ENCODE measurements at places on chromosomes 2 and 18.

DNA sequence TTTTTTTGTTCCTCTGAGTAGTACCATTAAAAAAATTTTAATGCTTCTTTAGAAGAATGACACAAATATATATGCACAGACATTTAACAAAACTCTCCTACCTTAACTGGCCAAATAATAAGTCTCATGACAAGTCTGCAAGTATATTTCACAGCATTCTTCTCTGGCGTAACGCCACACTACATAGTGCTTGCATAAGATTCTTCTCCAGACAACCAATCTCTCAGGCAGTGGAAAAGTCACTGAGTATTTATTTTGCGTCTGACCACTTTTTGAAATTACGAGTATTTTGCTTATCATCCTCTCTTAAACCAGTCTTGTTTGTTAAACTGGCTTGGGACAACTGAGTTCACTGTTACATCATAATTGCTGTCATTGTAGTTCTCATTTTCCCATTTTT is 749.2 kb downstream of the ADCYAP1 start:
- no peak for DNase-seq

GRCh38 chr18:77785415-77785975 is 535.8 kb downstream of the GALR1 start:
- no peak for DNase-seq

- DNase-seq = no peak
These were observed 508.8 kb upstream of the CELF4 start for GRCh38 chr18:38074298-38074876.

- no peak for DNase-seq
These were observed 345.1 kb downstream of the DYSF start for GRCh38 chr2:71798266-71799012.

GRCh38 chr2:56380861-56381260 is 197.1 kb downstream of the CCDC85A start:
- no peak for DNase-seq

DNA sequence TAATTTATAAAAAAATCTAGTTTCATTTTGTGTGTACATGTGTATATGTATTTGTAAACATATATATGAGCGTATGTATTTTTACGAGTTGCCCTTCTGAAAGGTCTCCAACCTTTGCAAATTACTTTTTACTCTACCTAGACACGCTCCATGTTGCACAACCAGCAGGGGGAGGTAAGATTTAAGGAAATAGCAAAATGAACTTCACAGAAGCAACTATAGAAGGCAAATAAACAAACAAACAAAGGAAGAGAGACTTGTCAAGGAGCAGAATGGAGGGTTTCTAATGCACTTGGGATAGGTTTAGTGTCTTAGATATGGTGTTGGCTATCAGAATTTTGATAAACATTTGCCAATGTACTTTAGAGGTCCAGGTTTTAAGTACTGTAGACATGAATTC is 820.5 kb upstream of the POU3F3 start:
- no peak for DNase-seq

GRCh38 chr2:75703589-75704287 is 7.0 kb downstream of the GCFC2 start:
- no peak for DNase-seq

DNA sequence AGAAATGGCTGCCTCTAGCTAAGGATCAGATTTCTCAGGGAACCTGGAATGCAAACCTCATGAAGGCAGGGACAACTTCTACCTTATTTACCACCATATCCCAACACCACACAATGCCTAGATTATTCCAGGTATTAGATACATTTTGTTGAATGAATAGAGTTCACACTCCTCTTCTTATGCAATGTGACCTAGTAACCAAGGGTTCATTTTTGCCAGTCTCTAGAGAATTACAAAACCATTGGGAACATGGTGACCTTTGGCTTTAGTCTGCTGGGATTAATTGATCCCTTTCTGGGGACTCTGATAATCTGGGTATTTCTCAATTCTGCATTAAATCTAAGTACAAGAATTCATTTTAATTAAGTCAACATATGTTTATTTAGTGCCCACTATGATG is 35.2 kb upstream of the SERTAD2 start:
- DNase-seq = no peak

All from T follicular helper cell (primary cell).